Esophagus squamous epithelium (tissue), 5 donors: ENCODE measurements at places on chromosomes 4 and X. TPM values are rescaled to one million over a fixed set of nuclear protein-coding genes. Genes with fewer than 3 reads are reported as not detected.

Gene PAGE2
- total RNA-seq: not detected

Gene PNCK
- total RNA-seq: 5.7 TPM

Gene AMER1
- total RNA-seq: 4.6 TPM

Gene CLIC2
- 7.3 TPM for total RNA-seq

Gene EXOC1L
- not detected for total RNA-seq

Gene SUPT20HL2
- total RNA-seq: not detected

Gene TMEM184C
- 22.3 TPM for total RNA-seq

Gene ZGRF1
- 4.9 TPM for total RNA-seq

Gene SLC49A3
- total RNA-seq: 2.5 TPM

Gene ENPEP
- total RNA-seq: 1.1 TPM

Gene GRPEL1
- total RNA-seq: 17.1 TPM

Gene MSX1
- not detected for total RNA-seq

Gene ADGRG2
- 1.1 TPM for total RNA-seq

Gene CENPVL1
- total RNA-seq: not detected

Gene MMRN1
- total RNA-seq: 25.1 TPM

Gene UBE2A
- 37.4 TPM for total RNA-seq

Gene RAB9A
- total RNA-seq: 26.3 TPM

Gene PCDH19
- 0.56 TPM for total RNA-seq

Gene FGF13
- total RNA-seq: 0.30 TPM

Gene TENM3
- 2.6 TPM for total RNA-seq

Gene ERAS
- total RNA-seq: not detected

Gene MAB21L2
- total RNA-seq: 0.70 TPM

Gene GYPA
- not detected for total RNA-seq

Gene C4orf46
- 6.4 TPM for total RNA-seq

Gene TCP11X2
- total RNA-seq: not detected

Gene ANTXR2
- 5.9 TPM for total RNA-seq

Gene IRAK1
- total RNA-seq: 73.5 TPM

Gene TGIF2LX
- total RNA-seq: not detected

Gene RHOH
- 1.3 TPM for total RNA-seq

Gene HPSE
- total RNA-seq: 6.7 TPM

Gene SPINK2
- total RNA-seq: 1.5 TPM

Gene PABPC1L2A
- not detected for total RNA-seq

Gene OPRPN
- not detected for total RNA-seq
